Stimulated activated CD4-positive, alpha-beta T cell treated with anti-CD3 and anti-CD28 coated beads, TNF-alpha, amount 100 ng/mL, for 4 hours (primary cell): ENCODE measurements at places on chromosomes 3 and 15.
A peak's percentile ranks its signal among the peaks of the same experiment; 100 is the strongest.

DNA sequence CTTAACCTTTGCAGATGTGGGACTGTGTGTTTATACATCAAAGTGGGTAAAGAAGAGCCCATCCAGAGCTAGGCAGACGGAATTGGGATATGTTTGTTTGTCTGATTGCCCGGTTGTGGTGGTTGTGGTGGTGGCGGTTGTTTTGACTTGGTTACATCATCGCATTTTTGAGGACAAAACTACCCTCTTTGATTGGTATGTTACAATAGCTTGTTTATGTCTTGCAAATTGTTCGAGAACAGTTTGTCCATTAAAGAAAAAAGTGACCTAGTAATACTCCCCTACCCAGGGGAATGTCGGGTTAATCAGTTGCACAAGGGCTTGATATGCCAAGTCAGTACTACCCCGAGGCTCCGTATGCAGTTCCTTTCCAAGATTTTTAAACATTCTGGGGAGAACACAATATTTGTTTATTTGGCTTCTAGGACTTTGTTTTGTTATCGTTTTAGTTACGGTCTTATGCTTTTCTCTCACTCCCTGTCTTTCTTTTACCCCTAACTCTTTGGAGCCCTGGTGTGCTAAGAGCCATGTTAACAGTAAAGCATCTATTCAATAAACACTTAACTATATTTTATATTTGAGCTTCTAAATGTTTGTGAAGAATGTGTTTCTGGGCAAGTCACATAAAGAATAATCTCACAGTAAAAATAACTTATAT lies 315.4 kb downstream of the LPP start:
- DNase-seq = no peak

- DNase-seq = no peak
Observed at GRCh38 chr3:149319750-149320149, 13.7 kb downstream of the TM4SF18 start.

DNA sequence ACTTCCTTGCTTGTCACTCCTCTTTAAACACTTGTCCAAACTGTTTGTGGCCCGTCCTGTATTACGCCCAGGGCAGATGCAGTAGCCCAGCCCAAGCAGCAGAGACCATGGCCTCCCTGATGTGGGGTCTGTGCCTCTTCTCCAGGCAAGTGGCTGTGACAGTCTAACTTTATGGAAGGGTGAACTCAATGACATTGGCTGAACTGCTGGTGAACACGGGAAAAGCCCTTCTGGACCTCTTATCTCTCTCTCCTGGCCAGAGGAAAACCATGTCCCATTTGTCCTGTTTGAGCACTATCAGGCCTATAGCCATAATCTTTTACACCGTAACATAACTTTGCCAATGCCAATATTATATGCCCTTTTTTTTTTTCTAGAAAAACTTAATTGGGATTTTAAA lies 67.6 kb downstream of the SMAD3 start:
- no peak for DNase-seq

DNA sequence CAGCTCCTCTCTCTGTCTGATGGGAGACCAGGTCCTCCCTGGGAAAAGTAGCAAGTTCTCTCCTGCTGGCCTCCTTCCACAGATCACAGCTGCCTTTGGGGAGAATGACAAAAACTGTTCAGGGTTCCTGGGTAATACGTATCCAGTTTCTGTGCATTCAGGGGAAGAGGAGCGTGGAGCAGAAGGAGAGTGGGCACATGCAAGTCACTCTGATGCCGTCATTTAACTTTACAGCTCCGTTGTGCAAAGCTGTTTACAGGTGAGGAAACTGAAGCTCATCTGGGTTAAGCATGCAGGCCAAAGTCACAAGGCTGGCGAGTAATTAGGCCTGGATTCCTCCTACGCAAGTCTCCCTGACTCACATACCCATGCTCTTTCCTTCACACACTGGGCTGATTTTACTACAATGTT lies 7.5 kb upstream of the TM4SF1 start:
- DNase-seq = no peak

GRCh38 chr3:116552246-116552645 lies 107.0 kb upstream of the LSAMP start:
- DNase-seq = no peak

GRCh38 chr3:144200466-144200865 lies 228.8 kb downstream of the DIPK2A start:
- DNase-seq = no peak

- no peak for DNase-seq
Observed at GRCh38 chr3:73699327-73699726, 74.6 kb upstream of the PDZRN3 start.

GRCh38 chr15:97182581-97182980 lies 777.9 kb upstream of the ARRDC4 start:
- no peak for DNase-seq

- DNase-seq = no peak
Observed at GRCh38 chr15:66647358-66647757, 54.7 kb upstream of the SMAD6 start.

DNA sequence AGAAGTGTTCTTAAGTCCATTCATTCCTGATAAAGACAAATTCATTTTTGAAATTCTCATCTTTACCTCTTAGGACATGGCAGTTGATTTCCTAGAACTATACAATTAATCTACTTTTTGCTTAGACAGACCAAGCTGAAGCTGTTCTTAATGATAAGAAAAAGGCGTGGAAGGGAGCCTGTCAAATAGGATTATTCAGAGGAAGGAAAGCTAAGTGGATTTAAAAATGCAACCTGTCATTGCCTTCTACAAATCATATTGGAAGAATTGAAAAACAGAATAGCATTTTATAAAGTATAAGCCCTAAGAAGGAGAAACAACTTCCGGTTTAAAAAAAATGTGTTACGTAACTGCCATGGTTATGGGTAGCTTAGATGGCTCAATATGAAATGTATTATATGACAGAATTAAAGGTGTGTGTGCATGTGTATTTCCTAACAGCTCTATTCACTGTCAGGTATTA lies 81.2 kb upstream of the RAP2B start:
- no peak for DNase-seq

DNA sequence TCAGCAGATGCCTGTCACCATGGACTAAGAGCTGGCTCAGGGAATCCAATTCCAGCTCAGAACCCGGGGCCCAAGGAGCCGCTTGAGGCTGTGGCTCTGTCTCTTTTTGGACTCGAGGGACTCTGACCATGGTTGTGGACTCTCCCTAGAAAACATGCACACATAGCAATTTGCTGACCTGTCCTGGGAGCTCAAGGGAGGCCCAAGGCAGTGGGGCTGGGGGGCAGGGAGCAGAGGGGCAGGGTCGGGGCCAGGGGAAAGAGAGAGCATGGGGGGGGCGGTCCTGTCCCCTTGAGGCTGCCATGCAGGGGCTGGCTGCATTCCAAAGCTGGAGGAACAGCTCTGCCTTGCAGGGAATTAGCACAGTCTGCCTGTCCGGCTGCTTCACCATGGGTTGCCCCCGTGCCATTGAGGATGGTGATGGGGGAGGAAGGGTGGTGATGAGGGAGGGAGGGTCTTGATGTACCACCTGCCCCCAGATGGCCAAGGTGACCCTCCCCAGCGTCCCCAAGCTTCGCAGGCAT lies 190.1 kb downstream of the GOLGA6L6 start:
- no peak for DNase-seq

DNA sequence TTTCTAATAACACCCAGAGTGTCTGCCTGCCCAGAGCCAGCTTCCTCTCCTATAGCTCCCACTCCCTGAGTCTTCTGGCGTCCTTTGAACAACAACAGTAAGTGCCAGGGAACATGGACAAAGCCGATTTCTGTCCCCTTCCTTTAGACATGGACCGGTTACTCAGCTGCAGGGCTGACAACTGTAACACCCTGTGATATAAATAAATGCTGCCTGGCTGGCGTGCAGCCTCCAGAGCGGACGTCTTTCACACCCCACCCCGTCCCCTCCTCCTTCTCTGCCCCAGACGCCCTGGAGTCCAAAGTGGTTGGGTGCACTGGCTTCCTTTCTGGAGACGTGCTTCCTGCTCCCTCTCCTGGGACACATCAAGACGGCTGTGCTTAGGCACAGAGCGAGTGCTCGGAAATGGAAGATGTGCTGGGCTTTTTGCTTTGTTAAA lies 281.9 kb upstream of the LRRFIP2 start:
- DNase-seq = no peak

GRCh38 chr15:101611580-101612299 lies 40.4 kb downstream of the TM2D3 start:
- no peak for DNase-seq

DNA sequence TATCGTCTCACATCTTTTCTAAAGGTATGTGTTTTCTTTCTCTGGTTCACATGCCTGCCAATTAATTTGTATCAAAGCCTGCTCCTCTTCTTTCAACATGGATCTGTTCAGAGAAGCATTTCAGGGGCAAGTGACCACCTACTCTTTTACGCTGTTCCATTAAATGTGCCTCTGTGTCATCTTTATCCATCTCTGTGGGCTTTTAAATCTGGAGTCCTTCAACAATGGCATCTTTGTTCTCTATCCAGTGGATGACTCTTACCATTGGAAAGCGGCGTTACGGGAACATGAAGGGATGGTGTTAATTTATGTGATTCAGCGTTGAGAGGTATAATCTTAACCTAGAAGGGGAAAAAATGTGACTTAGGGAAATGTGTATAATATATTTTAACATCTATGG lies 92.7 kb upstream of the CFAP20DC start:
- no peak for DNase-seq

DNA sequence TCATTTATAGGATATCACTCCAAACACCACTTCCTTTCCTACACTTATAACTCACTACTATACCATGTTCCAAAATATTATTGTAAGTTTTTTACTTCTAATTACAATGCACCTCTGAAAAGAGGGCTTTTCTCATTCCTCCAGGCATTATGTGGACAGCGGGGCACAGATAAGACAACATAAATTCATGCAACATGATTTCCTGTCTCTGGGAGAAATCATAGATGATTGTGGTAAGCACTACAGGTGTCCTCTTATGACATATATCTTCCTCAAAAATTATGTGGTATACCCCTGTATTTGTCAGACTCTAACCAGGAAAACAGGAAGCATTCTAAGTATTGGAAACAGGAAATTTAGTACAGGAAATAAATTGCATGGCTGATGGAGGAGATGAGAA lies 45.7 kb upstream of the INO80 start:
- no peak for DNase-seq

GRCh38 chr3:118682921-118683320 lies 351.7 kb downstream of the IGSF11 start:
- no peak for DNase-seq

GRCh38 chr15:62928242-62928999 lies 114.1 kb upstream of the TPM1 start:
- DNase-seq = no peak

DNA sequence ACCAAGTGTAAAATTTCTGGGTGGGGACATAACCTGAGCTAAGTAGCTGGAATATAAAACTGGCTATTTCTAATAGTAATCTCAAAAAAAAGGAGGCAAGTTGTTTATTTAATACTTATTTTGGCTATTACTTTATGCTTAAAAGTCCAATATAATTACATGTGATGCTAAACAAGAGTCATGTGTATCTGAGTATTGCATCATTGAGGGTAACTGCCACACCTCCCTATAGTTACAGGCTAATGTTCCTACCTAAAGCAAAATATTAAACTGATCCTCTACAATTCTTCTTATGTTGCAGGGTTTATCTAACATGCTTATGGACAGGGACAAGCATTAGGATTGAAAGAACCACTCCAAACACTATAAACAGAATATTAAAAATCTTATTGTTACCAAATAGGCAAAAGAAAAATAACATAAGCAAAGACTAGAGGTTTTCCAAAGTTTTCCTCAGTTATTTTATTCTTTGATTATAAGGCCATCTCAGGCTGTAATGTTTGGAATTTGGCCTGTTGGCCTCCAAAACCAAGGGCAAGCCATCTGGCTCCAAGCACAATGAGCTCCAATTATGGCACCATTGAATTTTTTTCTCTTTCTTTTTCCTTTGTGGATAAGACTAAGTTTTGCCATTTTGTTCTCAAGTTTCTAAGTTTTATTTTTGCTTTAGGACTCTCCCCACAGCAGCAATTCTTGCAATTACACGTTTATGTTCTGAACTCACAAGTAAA lies 75.8 kb upstream of the ABI3BP start:
- DNase-seq = no peak

DNA sequence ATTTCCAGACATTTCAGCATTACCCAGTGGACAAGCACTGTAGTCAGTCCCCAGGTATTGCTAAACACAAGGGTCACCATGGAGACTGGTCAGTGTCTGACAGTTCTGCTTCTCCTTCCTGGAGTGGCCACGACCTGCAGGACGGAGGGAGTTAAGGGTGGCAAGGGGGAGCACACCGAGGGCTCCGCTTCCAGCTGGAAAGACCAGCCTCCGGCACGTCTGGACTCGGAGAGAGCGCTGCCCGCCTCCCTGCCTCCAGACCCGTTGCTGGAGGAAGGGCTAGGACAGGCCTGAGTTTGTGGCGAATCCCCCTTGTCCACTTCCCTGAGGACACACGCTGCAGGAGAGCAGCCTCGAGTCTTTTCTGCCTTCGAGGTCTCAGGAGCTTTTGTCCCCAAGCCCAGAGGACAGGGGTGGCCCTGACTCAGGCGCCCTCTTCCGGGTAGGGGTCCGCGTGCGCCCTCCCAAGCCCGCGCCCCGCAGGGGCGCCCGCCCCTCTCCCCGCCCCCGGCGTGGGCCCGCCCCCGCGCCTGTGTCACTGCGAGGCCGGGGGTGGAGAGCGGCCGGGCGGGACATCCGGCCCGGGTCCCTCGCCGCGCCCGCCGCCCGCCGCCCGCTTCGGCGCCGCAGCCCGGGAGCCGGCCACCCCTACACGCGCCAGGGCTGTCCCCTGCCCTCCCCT lies at the start of gene CHST14:
TSS of gene CHST14 (plus strand) at position 562 of the 682 bp plus-strand sequence. CDS start 230 bp downstream, outside the sequence.
- peak; percentile 39 for DNase-seq

GRCh38 chr3:1883534-1883933 lies 215.1 kb upstream of the CNTN4 start:
- no peak for DNase-seq

DNA sequence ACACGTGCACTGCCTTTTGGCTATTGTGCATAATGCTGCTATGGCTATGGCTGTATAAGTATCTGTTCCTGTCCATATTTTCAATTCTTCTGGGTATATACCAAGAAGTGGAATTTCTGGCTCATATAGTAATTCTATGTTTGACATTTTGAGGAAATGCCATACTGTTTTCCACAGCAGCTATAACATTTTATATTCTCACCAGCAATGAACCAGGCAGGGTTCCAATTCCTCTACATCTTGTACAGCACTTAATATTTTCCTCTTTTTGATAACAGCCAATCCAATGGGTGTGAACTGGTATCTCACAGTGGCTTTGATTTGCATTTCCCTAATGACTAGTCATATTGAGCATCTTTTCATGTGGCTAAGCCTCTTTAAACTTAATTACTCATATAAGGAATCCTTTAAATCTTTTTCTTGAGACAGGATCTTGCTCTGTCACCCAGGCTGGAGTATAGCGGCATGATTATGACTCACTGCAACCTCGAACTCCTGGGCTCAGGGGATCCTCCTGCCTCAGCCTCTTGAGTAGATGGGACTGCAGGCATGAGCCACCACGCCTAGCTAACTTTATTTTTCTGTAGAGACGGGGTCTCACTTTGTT lies 38.1 kb upstream of the IGDCC4 start:
- DNase-seq = no peak
